ENCODE measurements at places on chromosomes 6 and 20.

DNA sequence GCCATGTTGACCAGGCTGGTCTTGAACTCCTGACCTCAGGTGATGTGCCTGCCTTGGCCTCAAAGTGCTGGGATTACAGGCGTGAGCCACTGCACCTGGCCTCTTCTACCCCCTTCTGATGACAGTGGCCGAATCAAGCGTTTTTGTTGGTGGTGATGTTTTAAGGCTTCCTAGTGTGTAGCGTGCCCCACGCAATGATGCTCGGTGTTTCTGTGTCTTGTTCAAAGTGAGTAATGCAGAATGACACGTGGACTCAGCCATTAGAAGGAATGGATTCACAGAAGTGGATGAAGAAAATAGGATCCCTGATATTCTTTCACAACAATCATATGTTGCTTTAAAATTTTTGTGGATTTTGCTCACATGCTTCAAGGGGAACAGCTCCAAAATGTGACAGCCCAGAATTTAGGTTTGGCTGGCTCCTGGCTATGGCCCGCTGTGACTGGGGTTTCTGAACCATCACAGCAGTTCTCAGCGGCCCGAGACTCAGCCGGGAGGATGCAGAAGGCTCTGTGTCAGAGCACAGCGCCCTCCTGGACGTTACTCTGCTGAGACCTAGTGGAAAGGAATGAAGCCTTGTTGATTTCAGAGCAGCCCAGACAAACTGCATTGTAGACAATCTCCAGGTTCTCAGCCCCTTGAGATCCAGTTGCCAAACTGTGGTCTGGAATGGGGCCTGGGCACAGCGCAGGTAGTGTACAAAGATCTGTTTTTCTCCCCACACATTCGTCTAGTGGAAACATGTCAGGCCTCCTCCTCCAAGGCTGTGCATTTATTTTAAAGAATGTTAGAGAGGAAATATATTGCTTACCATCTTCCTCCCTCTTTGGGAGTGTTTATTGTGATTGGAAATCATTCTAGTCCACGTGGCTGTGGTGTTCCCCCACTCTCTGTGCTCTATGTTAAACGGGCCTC, 57.6 kb upstream of the TIAM2 start:
- peak; percentile 71 for DNase-seq

DNA sequence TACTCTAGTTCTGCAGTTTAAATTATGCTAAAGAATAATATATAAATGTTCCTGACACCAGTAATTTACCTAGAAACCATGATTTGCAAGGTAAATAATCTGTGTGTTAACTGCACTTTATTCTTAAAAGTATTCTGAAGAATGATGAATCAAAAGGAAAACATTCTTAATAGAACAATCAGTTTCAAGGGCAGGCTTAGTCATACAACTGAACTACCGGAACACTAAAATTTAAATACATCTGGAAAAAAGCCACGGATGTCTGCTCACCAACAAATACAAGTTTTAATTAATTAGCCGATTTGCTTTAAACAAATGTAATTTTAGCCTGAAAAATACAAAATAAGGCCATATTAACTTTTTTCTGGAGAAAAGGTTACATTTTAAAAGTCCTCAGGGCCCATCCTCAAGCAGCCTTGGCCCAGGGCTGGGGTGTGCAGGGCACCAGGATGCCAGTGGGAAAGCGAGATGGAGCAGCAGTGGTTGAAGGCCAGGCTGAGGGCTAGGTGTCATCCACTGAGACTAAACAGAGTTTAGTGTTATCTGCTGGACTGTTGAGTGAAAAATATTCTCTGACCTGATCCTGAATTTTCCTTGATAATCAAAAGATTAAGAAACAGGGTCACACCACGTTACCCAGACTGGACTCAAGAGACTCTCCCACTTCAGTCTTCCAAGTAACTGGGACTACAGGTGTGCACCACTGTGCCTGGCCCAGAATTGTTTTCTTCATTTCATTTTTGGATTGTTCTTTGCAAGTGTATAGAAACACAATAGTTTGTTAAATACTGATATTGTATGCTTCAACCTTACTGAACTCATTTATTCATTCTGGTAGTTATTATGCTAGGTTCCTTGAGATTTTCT, 88.2 kb upstream of the DST start:
- DNase-seq: peak; percentile 84

DNA sequence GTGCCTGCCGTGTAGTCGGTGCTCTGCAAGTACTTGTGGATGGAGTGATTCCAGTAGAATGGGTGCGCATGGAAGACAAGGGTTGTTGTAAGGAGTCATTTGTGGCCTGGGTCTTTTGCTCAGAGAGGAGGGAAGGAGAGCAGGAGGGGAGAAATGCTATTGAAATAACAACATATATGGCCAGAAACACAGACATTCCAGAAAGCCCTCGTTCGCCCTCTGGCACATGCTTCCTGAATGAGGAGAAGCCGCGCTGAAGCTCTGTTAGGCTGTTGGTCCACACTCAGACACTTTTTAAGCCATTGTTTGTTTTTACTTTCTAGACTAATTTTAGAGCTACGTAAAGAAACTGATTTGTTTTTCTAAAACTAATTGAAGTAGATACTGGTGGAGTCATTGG, 107.4 kb downstream of the RPP40 start:
- no peak for DNase-seq

GRCh38 chr6:155561966-155562364, 106.3 kb upstream of the NOX3 start:
- no peak for DNase-seq

GRCh38 chr6:107853230-107853629, 29.1 kb upstream of the SCML4 start:
- no peak for DNase-seq

DNA sequence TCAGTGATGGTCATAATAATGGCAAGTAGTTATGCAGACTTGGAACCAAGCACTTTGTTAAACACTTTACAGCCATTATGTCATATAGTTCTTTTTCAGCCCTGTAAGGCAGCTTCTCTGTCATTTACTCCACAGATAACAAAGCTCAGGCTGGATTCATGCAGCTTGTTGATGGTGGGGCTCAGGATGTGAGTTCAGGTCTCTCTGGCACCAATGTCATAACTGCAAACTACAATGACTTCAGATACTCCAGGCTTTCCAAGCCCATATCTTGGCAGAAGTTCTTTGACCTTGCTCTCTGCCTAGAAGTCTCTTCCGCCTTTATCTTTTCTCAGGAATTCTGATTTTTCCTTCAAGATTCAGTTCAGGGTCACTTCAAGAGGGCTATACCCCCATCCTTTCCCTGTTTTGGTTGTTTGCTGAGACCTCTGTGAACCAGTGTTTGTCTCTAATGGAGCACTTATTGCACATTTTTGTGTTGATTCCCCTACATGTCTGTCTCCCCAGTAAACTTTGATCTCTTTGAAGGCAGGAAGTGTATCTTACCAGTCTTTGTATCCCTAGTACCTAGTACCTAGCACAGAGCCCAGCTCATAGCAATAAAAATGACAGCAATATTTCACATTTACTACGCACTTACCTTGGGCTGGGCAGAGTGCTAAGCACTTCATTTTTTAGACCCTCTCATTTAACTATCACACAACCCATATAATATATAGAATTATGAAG, 19.7 kb upstream of the EFHC1 start:
- no peak for DNase-seq
